ENCODE measurements at places on chromosomes 13 and 19.
A peak's percentile ranks its signal among the peaks of the same experiment; 100 is the strongest.

DNA sequence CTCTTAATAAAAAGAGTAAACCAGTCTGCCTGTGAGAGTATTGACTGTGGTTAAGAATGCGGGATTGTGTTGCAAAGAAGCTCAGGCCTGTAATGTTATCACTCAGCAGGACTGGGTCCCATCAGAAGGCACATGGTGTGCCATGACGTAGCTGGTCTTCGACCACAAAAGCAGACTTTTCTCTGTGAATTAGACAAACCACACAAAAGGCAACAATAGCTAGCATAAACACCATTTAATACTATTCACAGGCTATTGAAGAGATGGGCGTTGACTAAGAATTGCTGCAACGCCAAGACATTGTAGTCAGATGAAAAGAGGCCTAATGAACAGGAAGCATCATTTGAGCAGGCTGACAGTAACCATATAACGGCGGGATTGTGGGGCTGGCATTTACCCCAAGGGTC lies 235.6 kb upstream of the SOX21 start:
- no peak for DNase-seq

- DNase-seq = no peak
Measured at GRCh38 chr13:31051999-31052398, 109.7 kb downstream of the HSPH1 start.

DNA sequence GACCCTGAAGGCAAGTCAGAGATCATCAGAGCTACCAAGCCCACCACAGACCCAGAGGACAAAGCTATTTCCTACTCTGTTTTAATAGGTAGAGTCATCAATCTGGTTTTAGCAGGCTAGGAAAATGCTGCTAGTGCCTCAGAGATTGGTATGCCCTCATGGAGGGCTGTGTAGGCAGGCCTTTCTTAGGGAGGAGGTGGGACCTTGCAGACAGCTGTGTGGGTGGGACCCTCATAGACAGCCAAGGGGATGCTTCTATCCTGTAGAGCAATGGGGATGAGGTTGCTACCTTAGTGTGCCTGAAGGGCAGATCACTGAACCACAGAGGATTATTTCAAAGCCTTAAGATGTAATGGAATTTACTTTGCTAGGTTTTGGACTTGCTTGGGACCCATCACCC lies 534.9 kb upstream of the KLF12 start:
- no peak for DNase-seq

- no peak for DNase-seq
Measured at GRCh38 chr13:75418997-75419396, 63.0 kb downstream of the TBC1D4 start.

DNA sequence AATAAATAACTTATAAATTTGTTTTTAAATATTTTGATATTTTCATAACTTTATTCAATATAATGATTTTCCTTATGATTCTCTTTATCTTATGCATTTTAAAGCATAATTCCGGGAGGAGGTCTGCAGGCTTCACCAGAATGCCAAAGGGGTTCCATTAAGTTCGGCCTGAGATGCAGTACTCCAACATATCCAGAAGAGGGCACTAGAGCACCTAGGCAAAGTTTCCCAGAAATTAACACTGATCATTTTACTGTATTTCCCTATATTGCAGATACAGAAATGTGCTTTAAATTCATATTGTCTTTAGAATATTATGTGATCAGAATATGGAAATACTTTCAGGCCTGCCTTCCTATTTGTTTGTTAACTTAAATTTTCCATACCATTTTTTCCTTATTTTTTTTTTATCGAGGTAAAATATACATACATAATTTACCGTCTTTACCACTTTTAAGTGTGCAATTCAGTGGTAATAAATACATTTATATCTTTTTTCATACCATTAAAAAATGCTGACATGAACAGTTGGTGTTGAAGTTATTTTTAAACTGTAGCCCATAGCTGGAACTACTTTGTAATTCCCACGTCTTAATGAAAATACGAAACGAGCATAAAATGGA lies 58.9 kb upstream of the TM9SF2 start:
- peak; percentile 81 for DNase-seq

GRCh38 chr13:76820759-76821158 lies 65.4 kb downstream of the KCTD12 start:
- no peak for DNase-seq

DNA sequence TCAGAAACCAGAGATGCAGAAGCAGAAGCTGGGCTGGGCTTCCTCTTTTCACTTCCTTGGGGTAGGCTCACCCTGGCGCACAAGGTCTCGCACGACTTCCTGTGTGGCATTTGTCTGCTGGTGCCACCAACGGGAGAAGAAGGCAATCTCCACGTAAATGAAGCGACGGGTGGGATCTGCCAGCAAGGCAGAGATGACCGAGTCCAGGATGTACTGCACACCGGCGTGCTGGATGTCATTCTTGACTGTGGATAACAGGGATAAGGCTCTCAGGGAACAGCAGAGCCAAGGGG lies 1.3 kb downstream of the MAN2B1 start:
- peak; percentile 65 for DNase-seq

DNA sequence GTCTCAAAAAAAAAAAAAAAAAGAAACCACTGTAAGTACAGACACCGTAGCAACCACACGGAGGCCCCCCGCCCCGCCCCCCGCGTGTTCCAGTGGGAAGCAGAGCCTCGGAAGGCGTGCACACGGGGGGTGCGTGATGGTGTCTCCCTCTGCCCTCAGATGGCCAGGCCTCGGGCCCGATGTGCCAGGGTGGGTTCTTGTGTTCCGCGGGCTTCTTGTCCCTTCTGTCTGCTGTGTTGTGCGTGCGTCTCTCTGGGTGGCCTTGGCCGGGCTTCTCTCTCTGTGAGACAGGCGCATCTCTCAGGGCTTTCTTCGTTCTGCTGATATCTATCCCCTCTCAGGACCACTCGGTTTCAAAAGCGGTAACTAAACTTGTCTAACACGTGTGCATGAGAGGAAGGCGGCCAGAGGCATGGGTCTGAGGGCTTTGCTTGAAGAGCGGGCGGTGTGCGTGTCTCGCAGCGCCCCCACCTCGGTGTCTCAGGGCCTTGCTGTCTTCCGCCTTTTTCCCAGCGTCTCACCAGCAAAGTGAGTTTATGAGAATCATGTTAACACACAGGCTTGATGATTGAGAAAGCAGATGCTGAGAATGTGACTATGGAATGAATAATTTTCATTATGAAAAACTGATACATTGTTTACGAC lies 12.6 kb downstream of the ATP11A start:
- DNase-seq = no peak
